ENCODE measurements at places on chromosomes 2 and 18.

GRCh38 chr2:232492236-232492848, 4.7 kb upstream of the ECEL1 start:
- DNase-seq: no peak

DNA sequence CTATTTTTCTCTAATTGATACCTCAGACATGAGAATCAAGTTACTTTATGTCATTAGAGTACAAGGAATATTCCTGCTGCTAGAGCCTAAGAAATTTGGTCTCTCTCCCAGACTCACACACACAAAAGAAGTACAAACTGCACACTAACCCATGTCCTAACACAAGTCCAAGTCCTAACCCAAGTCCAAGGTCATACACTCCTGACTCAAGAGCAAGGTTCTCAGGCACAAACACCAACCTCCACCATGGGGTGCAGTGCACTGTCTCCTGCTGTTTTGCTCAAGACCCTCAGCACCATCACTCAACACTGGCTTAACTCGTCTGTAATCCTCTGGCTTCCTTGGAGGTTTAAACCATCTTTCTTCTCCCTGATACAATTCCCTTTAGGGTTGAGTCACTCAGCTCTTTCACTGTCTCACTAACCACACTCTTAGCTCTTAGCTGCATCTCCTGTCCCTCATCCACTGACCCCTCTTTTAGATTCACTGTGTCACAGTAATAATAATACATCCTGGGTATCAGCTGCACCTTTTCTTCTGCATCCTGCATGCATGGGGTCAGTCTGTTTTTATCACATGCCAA, 129.8 kb downstream of the BCL2L11 start:
- DNase-seq: no peak

DNA sequence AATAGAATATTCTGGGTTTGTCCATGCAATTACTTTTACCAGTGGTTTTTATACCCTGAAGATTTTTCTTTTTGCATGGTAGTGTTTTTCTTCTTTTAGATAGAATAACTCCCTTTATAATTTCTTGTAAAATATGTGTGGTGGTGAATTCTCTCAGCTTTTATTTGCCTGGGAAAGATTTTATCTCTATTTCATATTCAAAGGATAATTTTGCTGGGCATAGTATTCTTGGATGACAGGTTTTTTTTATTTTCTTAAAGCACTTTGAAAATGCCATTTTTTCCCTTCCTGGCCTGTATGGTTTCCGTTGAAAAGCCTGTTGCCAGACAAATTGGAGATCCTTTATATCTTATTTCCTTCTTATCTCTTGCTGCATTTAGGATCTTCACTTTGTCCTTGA, 113.5 kb downstream of the MYO3B start:
- no peak for DNase-seq

GRCh38 chr2:69773206-69773605, 31.3 kb downstream of the ANXA4 start:
- DNase-seq: no peak

GRCh38 chr2:126645211-126645618, 10.7 kb upstream of the GYPC start:
- no peak for DNase-seq

GRCh38 chr2:149020432-149020851, 18.1 kb upstream of the LYPD6B start:
- no peak for DNase-seq

Data from AG04450 (cell line).